ENCODE measurements at places on chromosomes 4 and X. TPM values are rescaled to one million over a fixed set of nuclear protein-coding genes. Genes with fewer than 3 reads are reported as not detected.

DNA sequence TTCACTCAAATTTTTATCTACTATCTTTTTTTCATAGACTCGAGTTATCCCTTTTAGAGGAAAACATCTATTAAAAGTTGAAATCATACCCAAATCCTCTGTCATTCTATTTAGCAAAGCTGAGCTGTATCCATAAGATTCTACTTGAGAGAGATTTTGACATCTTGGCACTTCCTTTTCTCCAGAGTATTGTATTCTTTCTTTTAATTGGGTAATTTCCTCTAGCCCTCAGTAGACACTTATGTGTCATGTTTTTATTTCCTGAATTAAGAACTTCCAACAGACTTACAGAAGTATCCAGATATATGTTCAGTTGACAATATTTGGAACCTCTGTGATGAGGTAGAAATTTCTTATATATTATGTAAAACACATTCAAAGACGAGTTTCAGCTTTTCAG, 201.6 kb upstream of the NR3C2 start:
- DNase-seq: no peak

- no peak for DNase-seq
These were observed 77.7 kb downstream of the NFKB1 start for GRCh38 chr4:102578819-102579218.

The DDX53 gene
- not detected for total RNA-seq

The GPRIN3 gene
- 11.4 TPM for total RNA-seq

The SOX3 gene
- total RNA-seq: not detected
